Activated T-cell treated with anti-CD3 and anti-CD28 coated beads for 48 hours (primary cell): ENCODE measurements at places on chromosomes 16 and 17.

- no peak for DNase-seq
Measured at GRCh38 chr17:72569148-72569946, 448.5 kb downstream of the SOX9 start.

GRCh38 chr17:37274461-37274860 lies 101.3 kb upstream of the C17orf78 start:
- no peak for DNase-seq

- no peak for DNase-seq
Measured at GRCh38 chr17:382644-383533, 30.3 kb upstream of the RPH3AL start.

GRCh38 chr17:76416899-76417298 lies 32.5 kb downstream of the SPHK1 start:
- no peak for DNase-seq

- DNase-seq: no peak
Measured at GRCh38 chr16:17027488-17028129, 443.2 kb downstream of the XYLT1 start.

DNA sequence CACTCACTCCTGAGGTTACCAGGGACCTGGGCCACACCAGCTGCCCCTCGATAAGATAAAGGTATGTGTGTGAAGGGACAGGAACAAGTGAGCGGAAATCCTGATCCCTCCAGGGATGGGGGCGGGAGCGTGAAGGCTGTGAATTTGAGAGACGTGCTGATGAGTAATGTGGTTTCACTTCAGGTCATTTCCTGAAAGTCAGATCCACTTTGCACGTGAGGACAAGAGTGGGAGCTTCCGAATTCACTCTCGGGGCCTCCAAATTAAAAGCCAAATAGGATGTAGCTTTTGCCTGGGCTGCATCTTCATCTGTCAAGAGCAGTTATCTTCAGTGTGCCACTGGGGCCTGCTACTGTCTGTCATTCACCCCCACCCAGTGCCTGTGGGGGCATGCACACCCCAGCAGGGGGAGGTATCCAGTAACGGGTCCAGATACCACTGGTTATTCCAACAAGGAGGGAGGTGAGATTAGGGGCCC lies 87.4 kb upstream of the LHX1 start:
- peak; percentile 53 for DNase-seq

GRCh38 chr17:73585583-73585982 lies 58.7 kb downstream of the SDK2 start:
- DNase-seq: no peak

DNA sequence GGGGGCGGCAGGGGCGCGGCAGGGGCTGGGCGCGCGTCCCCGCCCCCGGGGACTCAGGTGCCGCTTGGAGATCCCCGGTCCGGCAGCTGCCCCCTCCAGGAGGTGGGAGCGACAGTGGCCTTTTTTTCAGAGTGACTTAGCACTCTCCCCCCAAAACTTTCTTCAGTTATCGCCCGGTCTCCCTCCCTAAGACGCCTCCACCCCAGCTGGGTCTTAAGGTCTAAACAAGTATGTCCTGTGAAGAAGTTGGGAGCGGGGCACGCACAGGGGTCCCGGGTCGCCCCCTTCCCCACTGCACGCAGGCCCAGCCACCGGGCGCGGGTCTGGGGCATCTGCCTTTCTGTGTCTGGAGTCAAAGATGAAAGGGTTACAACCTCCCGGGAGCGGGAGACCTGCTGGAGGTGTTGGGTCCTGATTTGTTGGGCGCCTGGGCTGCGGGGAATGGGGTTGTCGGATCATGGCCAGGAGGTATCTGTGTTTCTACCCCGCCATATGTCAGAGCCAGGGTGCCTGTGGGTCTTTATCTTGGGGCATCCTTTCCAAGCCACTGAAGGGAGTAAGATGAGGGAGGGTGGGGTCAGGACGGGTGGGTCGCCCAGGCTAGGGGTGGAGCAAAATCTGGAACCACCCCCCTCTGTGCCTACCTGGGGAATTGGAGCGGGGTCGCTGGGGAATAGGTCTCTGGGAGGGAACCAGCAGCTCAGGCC lies 757 bp downstream of the FMNL1 start:
- peak; percentile 63 for DNase-seq
